ENCODE measurements at places on chromosomes 1 and 21.
A peak's percentile ranks its signal among the peaks of the same experiment; 100 is the strongest.

DNA sequence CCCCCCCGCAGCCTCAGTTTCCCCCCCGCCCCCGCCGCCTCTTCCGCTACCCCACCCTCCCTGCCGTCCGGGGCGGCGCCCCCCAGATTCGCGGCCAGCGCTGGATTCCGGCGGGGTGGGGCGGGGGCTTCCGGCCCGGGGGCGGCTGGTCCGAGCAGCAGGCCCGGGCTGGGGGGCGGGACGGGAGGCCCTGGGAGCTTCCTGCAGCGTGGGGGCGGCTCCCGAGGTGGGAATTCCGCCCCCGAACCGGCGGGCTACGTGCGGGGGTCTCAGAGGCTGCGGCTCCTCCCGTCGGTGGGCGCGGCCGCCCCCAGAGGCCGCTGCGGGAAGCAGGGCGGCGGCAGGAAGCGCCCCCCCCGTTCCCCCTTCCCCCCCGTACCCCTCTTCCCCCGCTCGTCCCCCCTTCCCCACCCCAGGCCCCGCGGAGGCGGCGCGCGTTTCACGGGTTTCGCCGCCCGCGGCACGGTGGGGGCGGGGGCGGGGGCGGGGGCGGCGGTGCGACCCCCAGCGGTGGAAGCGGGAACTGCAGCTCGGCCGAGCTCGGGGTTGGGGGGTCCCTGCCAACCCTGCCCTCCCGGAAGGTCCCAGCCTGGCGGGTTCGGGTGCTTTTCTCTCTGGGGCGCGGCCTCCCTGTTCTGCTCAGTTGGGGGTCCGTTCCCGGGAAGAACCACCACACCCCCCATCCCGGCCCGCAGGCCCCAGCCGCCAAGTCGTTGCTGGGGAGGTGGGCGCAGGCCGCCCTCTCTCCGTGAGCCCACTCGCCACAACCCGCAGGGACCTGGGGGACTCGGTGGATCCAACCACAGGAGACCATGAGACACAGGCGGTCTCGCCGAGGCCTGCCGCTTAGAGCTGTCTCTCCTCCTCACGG, 76.3 kb downstream of the MORN1 start:
- DNase-seq = peak; percentile 35

GRCh38 chr21:37620401-37620800, 253.8 kb downstream of the DYRK1A start:
- DNase-seq = no peak

DNA sequence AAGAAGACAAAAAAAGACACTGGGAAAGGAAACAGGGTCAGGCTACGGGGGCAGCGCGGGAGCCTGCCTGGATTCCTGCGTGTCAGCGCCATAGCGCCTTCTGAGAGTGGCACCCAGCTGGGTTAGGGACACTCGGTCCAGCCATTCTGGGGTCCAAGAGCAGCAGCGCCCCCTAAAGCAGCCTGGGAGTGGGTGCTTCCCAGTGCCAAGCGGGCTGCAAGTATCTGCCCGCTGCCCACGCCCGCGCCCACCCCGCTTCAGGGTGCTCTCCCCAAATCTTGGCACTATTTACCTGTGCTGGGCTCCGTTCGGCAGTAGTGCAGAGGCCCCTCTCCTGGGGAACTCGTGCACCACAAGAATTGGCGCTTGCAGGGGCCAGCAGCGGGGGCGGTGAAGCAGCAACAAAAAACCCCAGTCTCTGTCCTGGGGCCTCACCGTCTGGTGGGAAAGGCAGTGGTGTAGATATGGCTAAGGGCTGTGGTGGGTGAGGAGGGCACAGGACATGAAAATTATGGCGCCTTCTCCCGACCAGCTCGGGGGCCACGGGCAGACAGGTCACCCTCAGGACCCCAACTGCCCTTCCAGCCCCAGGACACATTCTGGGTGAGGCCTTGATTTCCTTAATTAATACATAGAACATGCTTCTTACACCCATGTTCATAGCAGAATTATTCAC, 24.1 kb upstream of the LBR start:
- DNase-seq = no peak

GRCh38 chr1:171252482-171252881, 4.2 kb downstream of the FMO1 start:
- no peak for DNase-seq

DNA sequence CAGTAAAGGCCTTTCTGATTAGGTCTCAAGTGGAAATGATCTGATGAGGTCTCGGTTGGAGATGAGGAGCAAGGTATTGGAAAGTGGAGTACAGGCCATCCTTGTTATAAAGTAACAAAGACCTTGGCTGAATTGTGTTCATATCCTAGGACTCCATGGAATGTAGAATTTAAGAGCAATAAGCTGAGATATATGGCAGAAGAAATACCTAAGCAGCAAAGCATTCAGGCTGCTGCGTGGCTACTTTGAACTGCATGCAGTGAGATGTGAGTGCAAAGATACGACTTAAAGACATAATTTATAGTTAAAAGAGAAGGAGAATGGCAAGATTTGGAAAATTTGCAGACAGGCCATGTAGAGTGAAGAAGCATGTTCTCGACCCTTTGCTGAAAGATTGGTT, 11.2 kb upstream of the XPR1 start:
- no peak for DNase-seq

DNA sequence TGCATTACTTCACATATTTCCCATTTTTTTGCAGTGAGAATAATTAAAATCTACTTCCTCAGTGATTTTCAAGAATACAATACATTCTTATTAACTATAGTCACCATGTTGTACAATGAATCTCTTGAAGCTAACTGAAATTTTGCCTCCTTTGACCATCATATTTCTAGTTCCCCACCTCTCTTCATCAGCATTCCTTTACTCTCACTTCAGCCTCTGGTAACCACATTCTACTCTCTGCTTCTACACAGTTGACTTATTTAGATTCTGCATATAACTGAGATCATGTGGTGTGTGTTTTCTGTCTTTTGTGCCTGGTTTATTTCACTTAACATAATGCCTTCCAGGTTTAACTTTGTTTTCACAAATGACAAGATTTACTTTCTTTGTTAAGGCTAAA, 304.4 kb upstream of the LYPLAL1 start:
- no peak for DNase-seq

GRCh38 chr1:24385160-24385940, 28.2 kb downstream of the STPG1 start:
- DNase-seq = no peak

DNA sequence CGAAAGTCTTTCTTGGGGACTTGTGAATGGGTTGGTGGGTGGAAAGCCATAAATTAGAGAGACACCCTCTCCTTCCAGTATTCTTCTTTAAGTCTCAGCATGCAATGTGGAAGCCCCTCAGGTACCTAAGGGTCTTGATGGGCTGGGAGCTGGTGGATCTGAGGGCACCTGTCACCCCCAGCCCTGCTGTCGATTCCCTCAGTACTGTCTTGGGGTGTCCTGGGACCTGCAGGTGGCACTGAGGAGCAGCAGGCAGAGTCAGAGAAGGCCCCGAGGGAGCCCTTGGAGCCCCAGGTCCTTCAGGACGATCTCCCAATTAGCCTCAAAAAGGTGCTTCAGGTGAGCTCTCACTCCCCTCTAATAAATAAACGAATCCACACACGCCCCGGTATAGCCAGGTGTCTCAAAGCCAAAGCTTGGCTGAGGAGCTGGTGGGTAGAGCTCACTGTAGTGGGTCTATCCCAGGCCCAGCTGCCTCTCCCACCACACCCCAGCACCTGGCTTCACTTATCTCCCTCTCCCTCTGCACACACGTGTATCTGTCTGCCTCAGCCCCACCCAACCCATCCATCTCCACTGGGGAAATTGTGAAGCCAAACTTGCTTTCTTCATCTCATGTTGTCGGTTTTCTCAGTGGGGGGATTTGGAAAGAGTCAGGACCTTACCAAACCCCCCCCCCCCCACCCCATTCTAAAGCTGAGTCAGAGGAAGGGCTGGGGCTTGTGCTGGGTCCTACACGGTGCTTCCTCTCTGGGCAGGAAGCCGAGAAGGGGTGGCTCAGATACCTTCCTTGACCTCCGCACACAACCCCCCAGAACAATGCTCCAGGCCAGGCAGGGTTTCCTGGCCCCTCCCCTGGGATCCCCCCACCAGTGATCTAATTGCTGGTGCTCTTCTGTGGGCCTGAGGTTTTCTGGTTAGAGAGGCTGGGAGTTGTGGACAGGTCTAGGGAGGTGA, 1.6 kb downstream of the ADAM15 start:
- DNase-seq = no peak

DNA sequence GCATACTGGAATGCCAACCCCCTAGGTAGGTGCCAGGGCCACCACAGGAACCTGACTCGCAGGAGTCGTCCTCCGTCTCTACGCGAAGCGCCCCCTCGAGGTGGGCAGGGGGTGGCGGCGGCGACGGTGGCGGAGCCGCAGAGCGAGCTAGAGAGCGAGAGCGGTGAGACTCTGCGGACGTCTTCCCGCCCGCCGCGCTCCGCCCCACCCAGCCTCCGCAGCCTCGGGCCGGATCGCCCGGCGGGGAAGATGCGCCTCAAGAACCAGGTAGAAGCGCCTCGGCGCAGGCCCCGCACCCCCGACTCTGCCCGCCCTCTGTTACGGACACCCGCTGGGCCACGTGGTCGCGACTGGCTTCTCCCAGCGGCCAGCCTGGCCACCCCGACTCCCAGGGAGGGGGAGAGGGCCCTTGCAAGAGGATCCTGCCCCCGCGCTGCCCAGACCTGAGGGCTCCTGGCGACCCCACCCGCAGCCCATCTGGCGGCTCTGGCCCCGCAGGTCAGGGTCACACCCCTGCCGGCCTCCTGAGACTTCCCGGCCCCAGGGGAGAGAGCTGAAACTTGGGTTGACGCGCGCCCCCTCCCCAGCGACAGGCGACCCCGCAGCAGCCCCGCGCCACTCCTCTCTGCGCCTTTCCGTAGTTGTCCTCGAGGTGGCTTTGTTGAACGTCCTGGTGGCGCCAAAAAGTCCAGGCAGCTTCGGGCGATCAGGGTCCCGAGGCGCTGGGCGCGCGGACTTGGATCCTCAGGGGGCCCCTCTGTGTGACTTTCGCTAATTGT, 24.4 kb upstream of the AGBL4 start:
- DNase-seq = no peak

GRCh38 chr1:113677250-113678158, 81.8 kb downstream of the PHTF1 start:
- DNase-seq = no peak

- DNase-seq = peak; percentile 31
Observed at GRCh38 chr1:16420424-16421118, 16.7 kb downstream of the SPATA21 start.

GRCh38 chr1:247430434-247430833, 14.5 kb downstream of the NLRP3 start:
- no peak for DNase-seq

DNA sequence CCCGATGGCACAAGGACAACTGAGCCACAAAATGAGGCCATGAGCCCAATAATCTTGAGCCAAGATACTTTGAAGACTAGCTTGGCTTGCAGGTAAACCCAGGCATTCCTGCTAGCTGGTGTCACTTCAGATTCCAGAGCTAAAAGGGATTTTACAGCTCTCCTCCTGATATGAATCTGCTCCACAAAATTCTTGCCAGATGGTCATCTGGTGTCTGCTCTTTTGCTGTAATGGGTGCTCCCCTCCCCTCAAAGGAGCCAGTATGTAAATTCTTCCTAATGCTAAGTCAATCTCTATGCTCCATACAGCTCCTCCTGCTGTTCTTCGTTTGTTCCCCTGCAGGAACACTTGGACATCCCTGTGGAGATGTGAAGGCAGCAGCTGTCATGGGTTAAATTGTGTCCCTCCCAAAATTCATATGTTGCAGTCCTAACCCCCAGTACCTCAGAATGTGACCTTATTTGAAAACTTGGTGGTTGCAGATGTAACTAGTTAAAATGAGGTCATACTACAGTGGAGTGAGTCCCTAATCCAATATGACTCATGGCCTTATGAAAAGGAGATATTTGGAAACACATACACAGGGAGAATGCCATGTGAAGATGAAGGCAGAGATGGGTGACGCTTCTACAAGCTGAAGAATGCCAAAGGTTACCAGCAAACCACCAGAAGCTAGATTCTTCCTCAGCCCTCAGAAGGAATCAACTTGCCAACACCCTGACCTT, 180.6 kb upstream of the PALMD start:
- no peak for DNase-seq

DNA sequence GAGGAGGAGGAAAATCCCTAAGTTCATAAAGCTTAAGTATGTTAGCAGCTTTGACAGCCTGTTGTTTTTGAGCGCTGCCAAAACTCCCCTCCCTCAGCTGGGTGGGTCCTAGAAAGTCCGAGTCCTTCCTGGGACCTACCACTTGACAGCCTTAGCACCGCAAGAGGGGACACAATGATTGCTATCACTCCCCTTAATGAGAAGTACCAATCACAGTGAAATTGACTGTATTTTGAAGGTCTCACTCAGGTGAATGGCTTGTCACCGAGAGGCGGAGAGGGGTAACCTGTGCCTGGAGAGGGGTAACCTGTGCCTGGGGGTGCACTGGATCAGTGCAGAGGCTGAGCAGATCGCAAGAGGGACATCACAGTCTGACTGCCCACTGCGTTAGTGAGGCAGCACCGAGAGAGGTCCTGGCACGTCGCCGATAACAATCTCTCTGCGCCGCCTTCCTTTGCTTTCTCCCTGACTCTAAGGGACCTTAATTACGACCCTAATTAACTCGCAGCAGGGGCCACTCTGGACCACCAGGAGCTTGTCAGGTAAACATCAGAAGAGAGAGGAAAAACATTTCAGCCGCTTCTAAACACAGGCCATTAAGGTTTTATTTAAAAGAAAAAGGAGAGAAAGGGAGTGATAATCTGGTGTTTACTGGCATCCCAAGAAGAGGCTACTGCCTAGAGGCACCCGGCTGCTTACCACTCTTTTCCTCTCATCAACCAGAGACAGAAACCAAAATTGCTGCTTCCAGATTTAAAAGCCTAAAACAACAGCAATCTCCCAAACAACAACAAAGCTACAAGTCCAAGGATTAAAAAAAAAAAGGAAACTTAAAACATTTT, 25.7 kb upstream of the KCNK1 start:
- no peak for DNase-seq

- peak; percentile 77 for DNase-seq
Observed at GRCh38 chr1:160768295-160768657, 27.7 kb upstream of the LY9 start.

- no peak for DNase-seq
Observed at GRCh38 chr1:64687725-64688327, 57.0 kb upstream of the RAVER2 start.

DNA sequence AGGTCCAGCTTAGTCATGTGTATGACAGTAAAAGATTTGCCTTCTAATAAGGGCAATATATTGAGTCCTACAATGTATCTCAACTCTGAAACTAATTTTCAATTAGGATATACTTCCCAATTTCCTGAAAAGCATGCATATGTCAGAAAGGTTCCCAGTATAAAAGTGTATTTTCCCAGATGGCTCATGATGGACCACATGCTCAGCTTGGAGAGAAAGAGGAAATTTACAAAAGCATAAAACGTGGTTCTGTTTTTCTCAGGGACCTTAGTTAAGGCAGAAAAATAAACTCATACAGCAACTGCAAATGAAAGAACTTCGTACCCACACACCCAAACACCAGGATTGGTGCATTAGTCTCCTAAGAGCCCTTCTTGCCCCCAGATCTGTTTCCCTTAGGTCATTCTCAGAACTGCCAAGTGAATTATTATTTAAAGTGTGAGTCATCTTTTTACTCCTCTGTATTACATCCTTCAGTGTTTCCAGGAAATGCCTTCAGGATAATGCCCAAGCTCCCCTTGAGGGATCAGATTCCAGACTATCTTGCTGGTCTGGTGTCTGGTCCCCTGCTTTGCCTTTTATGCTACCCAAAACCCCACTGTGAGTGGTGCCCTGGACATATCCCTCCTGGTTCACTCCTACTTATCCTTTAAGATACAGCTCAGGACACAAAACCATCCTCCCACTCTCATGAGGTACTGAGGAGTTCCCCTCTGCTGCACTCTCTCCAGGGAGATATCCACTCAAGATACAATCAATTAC, 57.4 kb downstream of the SSX2IP start:
- DNase-seq = no peak

All from activated CD4-positive, alpha-beta T cell treated with anti-CD3 and anti-CD28 coated beads for 24 hours (primary cell).